Hematopoietic multipotent progenitor cell treated with erythropoietin and hydrocortisone succinate and interleukin-3 and kit ligand, for 4 days (in vitro differentiated cells): ENCODE measurements at places on chromosomes 5 and 9.

DNA sequence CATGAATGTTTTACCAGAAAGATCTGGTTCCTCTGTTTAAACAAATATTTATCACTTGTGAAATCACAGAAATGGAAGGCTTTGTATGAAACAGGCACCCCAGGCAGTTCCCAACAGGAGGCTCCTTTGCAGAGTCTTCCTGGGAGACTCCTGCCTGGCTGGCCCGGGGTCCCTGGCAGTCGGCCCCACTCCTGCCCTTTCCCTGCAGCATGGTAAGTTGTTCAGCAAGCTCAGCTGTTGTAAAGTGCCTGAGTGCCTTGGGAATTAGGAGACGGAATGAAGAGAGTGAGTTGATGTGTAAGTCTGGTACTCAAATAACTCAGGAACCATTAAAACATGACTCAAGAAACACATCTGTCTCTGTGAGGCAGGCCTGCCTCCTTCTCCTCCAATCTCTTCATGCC, 17.5 kb upstream of the LHFPL2 start:
- no peak for DNase-seq

GRCh38 chr9:101270302-101270701, 114.5 kb downstream of the BAAT start:
- no peak for DNase-seq

DNA sequence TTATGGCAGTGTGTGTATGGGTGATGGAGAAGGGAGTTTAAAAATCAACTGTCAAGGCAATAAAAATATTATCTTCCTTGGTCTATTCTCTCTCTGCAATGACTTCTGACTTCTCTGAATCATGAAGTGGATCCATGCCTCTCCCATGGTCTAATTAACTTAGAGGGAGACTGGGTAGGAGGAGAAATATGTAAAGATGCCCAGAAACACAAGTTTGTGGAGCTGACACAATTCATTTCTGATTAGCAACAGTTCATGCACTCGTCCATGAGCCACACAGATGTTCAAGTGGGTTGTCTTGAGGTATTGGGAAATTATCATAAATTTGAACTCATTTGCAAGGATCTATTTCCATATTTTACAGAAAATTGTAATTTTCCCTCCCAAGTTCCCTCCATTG, 38.1 kb downstream of the INSYN2B start:
- DNase-seq = no peak

DNA sequence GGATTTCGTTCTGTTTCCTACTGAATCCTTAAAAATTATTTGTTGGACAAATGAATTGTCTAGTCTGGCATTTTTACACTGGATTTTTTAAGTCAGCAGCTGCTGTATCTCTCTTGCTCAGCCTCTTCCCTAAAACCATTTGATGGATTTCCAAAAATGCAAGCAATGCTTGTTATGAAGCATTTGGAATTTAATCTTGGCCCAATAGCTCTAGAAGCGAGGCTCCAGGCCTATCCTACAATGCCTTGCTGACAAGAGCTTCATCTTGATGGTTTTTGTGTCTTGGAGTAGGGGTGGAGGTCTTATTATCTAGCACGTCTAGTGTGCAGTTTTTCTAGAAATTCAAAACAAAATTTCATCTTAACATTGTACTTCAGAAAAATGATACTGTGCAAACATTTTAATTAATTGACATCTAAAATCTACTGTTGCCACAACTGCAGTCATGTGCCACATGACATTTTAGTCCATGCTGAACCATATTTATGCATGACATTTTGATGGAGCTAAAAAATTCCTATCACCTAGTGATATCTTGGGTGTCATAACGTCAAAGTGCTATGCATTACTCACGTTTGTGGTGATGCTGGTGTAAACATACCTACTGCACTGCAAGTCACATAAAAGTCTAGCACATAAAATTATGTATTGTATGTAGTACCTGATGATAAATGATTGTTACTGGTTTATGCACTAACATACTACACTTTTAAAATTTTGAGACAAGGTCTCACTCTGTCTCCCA, 5.9 kb upstream of the RAD23B start:
- no peak for DNase-seq

- no peak for DNase-seq
These were observed 291.9 kb upstream of the IRX1 start for GRCh38 chr5:3303777-3304176.

GRCh38 chr9:136779808-136780207, 11.3 kb upstream of the TMEM141 start:
- no peak for DNase-seq

DNA sequence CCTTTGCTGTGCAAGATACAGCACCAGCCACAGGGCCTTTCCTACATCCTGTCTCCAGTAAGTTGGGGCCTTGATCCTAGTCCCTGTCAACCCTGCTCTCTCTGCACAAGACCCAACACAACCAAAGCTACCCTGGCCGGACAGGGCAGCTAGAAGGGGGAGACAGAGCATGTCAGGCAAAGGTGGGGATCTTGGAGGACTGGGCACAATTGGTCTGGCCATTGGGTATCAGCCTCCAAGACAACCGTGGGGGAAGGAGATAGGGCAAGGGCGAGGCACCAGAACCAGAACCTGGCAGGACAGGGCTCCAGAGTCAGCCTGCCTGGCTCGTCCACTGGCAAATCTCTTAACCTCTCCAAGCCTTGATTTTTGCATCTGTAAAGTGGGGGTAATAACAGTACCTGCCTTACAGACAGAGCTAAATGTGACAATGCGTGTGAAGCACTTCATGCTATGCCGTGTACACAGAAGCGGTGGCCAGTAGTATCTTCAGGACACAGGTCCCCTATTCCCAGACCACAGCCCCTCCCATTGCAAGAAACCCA, 51.6 kb upstream of the CDKN2AIPNL start:
- DNase-seq = no peak

DNA sequence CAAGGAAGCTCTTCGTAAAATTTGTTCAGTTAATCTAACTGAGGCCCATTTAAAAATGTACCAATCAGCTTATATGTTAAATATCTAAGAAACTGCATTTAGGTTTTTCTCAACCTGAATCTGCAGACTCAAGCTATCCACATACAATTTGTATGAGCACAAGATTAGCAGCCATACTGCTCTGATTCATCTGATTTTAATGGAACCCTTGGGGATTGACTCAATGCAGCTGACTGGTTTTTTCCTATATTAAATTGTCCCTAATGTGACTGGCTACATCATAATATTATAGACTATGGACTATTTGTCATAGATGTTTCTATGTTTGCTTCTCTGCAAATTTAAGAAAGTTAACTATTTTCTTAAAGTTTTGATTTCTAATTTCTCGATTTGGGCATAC, 451.0 kb upstream of the TUSC1 start:
- DNase-seq = no peak

DNA sequence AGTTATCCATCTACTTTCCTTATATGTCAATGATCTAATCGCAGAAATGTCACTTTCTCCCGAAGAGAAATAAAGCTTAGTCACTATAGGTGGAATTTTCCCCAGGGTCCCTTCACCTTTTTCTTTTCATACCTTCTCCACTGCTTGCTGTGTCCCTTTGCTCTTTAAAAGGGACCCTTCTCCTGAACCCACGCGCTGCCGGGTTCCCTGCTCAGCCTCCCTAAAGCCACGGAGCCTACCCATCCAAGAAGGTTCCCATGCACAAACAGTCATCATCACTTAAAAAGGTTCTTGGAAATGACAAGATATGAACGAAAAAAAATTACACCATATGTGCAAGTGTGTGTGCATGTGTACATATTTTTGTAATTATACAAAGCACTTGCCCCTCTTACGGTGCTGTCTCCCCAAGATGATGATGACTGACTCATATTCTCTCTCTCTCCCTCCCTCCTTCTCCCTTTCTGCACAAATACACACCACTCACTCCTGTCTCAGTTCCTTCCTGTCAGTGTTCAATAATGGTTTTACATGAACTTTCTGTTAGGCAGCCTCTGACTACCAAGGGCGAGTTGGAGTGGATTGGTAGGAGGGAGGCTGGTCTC, 1.5 kb upstream of the PTPRD start:
- no peak for DNase-seq

DNA sequence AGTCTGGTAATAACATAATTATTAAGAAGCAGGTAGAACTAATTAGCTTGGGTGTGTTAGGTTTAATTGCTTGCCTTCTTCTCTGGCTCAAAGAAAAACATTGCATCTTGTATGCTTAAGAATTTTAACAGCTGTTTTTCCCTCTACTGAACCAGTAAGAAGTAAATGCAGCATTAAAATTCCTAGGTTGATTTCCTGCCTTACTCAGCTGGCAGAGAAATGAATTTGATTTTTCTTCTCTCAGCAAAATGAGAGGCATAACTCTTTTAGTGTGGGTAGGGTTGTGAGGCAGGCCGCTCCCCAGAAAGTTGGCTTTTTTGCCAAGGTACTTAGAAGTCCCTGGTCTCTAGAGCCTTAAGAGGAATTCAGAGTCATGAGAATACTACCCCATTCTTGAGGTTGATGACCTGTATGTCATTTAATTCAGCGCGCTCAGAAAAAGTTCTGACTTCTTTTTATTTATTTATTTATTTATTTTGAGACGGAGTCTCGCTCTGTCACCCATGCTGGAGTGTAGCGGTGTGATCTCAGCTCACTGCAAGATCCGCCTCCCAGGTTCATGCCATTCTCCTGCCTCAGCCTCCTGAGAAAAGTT, 302.6 kb downstream of the ARHGEF28 start:
- no peak for DNase-seq

DNA sequence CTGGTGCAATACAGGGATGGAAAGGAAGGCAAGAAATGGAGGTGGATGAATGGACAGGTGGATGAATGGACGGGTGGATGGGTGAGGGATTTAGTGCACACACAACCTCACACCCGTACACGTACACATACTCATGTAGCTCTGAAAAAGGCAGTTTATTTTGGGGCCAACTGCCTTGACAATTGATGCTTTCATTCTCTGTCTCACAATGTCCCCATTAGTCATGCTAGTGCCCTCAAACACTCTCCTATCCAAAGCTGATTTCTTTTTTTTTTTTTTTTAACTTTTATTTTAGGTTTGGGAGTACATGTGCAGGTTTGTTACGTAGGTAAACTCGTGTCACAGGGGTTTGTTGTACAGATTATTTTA, 495.0 kb downstream of the DMAC1 start:
- no peak for DNase-seq

DNA sequence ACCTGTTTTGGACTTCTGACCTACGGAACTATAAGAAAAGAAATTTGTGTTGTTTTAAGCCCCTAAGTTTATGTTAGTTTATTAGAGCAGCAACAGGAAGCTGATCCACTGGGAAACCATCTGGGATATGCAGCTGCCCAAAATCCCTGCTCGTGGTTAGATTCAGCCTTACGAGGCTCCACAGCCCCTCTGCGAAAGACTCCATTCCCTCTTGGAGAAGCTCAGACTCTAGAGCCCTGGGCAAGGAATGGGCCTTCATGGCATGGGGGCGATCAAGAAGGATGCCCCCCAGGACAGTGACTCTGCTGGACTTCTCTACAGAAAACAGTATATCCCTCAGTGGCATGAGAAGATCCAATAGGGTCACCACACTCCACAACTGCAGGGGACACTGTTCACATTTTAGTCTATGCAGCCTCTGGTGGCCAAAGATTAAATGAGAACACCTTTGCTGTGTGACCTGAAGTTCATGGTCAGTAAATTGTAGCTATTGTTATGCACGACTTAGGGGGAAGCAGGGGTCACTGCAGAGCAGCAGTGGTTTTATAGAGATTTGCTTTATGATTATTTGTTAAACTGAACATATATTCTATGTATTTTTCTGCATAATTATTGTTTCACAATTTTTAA, 21.1 kb downstream of the IRF1 start:
- DNase-seq = no peak

- DNase-seq = peak; percentile 40
These were observed 43.5 kb upstream of the ANKDD1B start for GRCh38 chr5:75567710-75568109.

DNA sequence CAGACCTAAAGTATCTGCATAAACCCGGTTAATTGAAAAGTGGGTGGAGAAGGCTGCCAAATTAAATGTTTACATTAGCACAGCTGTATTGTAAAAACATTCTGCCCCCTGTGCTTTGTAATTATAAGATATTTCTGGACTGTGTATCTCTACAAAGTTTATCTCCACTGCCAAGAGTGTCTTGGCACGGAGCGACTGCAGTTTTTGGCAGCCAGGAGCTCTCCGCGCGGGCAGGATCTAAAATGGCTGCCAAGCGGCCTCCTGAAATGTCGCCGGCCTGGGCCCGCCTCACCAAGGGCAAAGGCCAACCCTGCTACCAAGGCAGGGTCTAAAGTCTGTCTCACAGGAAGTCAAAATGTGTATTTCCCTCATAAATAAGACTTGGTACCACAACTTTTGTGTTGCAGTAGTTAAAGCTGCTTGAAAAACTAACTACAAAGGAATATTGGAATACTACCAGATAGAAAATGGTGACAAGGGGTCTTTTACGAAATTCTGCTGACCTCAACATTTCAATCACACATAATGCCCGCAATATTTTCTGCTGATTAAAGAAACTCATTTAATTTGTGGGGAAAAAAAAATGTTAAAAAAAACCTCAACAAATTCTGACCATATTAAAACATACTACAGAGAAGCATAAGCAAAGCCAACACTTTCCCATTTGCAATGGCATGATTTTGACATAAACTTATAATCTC, 110.4 kb downstream of the NFIB start:
- no peak for DNase-seq

GRCh38 chr5:133109655-133110483, 58.1 kb downstream of the HSPA4 start:
- DNase-seq = no peak

GRCh38 chr9:132239518-132239917, 77.7 kb downstream of the NTNG2 start:
- peak; percentile 30 for DNase-seq

- no peak for DNase-seq
These were observed 973 bp downstream of the PLPPR1 start for GRCh38 chr9:101029315-101030085.

- no peak for DNase-seq
These were observed 224.6 kb downstream of the DRD1 start for GRCh38 chr5:175219366-175219765.
